GM23338 (cell line): ENCODE measurements at places on chromosomes 3 and 15. TPM values are rescaled to one million over a fixed set of nuclear protein-coding genes. Genes with fewer than 3 reads are reported as not detected.

Gene PRKCD
- 11.3 and 12.5 TPM in 2 replicates for polyA plus RNA-seq

Gene CTXN2
- 0.10 TPM in 1 of 2 replicates, not detected in the other for polyA plus RNA-seq

Gene TTLL13
- polyA plus RNA-seq: not detected in 2 replicates

Gene GOLGA6L7
- polyA plus RNA-seq: 0.23 and 0.47 TPM in 2 replicates

Gene FETUB
- polyA plus RNA-seq: 0.26 TPM in 1 of 2 replicates, not detected in the other

Gene AP3B2
- 9.5 and 9.8 TPM in 2 replicates for polyA plus RNA-seq

Gene DAPK2
- polyA plus RNA-seq: 1.6 and 2.2 TPM in 2 replicates

Gene MORC1
- polyA plus RNA-seq: not detected in 2 replicates

Gene CCNDBP1
- 16.6 and 23.9 TPM in 2 replicates for polyA plus RNA-seq

GRCh38 chr3:159765030-159765859 lies 223.4 kb upstream of the IL12A start:
- peak; percentile 66 for DNase-seq

GRCh38 chr3:4754180-4755086 lies 224.8 kb upstream of the BHLHE40 start:
- DNase-seq: no peak

GRCh38 chr15:40763801-40764628 lies at the start of gene GCHFR:
GCHFR (plus strand) TSS chr15:40764068; CDS start chr15:40764181, 113 bp downstream.
- peak; percentile 87 for DNase-seq

DNA sequence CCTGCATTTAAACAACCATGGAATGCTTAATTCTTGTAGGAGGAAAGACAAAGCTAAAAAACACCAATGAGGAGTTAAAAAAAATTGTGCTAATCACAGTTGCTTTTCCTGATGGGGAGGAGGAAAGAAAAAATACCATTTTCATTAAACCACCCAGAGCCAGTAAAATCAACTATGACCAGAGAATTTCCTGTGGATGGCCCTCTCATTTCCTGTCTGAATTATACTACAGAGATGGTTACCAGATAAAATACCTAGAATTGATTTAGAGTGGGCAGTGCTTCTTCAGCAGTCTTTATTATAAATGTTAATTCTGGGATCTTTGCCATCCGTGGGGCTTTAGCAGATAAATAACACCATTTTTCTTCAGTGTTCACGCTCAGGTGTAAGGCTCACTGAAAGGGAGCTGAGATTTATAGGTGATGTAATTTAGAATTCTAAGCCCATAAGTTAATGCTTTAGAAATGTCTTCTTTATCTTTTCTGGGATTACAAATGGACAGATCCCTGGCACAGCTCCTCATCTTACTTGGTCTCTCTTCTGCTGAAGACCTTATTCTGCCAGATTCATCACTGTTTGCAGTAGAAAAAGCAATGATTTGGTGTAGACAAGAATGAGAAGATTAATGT lies 37.9 kb downstream of the RETNLB start:
- no peak for DNase-seq

DNA sequence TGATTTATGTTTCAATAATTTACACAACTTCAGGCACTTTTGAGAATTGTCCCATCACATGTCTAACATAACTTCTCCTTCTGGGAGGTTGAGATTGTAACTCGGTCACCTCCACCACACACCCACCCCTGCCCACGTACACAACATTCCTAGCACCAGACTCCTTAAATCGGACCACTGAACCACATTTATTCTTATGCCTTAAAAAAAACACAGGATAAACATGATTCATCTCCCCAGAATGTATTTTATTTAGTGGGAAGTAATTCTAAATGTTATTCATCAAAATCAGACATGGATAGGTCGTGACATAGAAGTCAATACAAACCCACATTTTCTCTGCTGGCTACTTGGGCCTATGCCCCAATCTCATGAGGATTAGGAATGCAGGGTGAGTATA lies 3.0 kb downstream of the SNTN start:
- DNase-seq: no peak

GRCh38 chr3:194423317-194423716 lies 24.3 kb upstream of the GP5 start:
- DNase-seq: no peak

DNA sequence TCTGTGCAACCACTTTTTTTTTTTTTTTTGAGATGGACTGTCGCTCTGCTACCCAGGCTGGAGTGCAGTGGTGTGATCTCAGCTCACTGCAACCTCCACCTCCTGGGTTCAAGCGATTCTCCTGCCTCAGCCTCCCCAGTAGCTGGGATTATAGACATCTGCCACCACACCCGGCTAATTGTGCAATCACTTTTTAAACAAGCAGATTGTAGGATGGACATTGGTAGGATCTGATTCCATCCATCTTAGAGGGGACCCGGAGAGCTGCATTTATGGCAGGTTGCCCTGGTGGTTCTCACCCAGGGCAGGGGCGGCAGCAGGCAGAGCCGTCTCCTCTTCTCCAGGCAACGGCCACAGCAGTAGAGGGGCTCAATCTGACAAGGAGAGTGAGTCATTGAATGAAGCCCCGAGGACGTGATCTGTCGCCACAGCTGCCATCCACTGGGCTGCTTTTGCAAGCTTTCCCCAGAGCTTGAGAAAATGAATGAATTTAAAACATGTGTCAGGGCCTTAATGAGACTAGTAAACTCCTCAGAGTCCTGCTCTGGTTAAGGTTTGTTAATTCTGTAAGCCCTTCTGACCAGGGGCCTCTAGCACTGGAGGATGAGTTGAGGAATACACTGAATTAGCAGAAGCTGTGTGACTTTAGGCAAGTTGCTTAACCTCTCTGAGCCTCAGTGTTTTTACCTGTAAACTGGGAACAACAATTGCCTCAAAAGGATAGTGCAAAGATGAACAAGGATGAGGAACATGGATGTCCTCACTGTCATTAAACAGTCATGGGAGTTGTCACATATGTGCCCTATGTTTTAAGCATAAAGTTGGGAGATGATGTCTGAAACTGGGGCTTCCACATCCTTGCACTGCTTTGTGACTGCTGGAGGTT lies 129.1 kb downstream of the ASB7 start:
- DNase-seq: no peak

GRCh38 chr3:139441656-139442055 lies 34.7 kb downstream of the RBP2 start:
- DNase-seq: no peak

- DNase-seq: no peak
Measured at GRCh38 chr15:78507831-78508160, 419 bp downstream of the HYKK start.

DNA sequence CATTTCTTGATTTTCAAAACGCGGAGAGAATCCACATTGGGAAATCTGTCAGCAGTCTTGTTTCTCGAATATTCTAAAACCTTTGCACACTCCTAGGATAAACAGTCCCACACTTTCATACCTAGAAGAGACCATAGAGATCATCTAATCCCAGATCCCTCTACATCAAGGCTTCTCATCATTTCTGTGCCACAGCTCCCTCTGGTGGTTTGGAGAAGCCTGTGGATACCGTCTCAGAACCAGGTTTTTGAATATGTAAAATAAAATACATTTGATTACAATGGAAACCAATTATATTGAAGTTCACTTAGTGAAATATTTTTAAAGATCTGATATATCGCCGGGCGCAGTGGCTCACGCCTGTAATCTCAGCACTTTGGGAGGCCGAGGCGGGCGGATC lies 211.9 kb upstream of the GOLGA6L4 start:
- peak; percentile 70 for DNase-seq

GRCh38 chr3:31370380-31370666 lies 162.4 kb upstream of the STT3B start:
- DNase-seq: no peak

DNA sequence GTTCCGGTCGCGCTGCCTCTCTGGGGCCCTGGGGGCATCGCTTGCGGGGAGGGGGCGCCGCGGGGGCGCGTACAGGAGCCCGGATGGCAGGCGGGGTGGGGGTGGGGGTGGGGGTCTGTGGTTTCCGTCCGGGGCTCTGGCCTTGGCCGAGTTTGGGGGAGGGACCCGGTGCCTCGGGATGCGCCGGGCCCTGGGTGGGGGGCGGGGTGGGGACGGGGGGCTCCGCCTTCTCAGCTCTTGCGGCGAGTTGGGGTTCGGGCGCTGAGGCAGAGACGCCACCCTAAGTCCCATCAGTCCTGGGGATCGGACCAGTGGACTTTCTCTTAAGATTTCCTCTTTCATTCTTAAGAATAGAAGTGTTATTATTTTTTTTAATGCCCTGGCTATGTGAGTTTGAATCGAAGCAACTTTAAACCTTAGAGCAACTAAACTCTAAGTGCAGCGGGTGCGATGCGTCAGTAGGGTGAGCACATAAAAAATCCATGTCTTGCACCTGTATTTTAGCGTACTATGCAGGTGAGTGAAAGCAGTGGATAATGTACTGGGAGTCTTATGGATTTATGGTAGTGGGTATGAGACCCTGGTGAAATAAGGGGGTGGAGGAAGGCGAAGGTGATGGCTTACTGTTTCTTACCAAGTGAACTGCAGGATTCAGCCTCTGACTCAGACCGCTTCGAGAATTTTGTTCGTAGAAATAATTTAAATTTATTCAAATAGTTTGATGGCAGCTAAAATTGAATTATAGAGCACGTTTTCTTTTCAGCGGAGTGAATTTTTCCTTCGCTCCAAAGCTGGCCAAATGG lies 762 bp downstream of the CTNNB1 start:
- DNase-seq: peak; percentile 79

- peak; percentile 43 for DNase-seq
Measured at GRCh38 chr15:89828281-89829145, 13.9 kb upstream of the ANPEP start.

GRCh38 chr3:57948781-57949242 lies 59.4 kb upstream of the FLNB start:
- DNase-seq: peak; percentile 27

DNA sequence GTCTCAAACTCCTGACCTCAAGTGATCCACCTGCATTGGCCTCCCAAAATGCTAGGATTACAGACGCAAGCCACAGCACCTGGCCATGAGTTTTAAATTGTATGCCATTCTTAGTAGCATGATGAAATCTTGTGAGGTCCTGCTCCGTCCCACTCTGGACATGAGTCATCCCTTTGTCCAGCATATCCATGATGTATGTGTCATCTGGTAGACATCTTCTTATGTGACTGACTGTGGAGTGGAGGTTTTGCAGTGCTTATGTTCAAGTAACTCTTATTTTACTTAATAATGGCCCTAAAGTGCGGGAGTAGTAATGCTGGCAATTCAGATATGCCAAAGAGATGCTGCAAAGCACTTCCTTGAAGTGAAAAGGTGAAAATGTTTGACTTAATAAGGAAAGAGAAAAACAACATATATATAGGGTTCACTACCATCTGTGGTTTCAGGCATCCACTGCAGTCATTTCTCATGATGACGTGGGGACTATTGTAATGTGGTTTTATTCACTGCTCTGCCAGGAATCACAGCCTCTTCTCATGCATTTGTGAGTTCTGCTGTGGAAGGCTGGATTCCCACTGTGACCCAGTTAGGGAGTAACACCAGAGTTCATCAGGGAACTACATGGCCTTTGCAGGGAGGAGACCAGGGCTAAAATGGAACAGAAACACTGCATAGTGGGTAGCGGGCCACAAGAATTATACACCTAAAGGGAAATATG lies 204.6 kb upstream of the STRIT1 start:
- no peak for DNase-seq

GRCh38 chr3:133535971-133536881 lies 37.3 kb upstream of the CDV3 start:
- DNase-seq: no peak

DNA sequence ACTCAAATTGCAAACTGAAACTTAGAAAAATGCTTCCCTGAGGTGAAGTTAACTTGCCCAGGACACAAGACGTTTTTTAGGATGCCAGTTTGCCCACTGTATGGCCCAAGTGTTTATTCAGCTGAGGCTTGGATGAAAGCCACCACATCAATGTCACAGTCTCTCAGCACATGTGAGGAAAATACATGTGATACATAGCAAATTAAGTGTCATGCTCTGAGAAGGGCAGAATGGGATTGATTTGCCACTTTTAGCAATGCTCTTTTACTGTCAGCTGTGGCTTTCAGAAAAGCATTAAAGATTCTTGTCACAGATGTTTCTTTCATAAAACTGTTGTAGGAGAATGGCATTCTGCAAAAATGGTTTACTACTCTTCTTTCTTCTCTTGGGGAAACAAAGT lies 165.5 kb downstream of the ZIC1 start:
- no peak for DNase-seq

DNA sequence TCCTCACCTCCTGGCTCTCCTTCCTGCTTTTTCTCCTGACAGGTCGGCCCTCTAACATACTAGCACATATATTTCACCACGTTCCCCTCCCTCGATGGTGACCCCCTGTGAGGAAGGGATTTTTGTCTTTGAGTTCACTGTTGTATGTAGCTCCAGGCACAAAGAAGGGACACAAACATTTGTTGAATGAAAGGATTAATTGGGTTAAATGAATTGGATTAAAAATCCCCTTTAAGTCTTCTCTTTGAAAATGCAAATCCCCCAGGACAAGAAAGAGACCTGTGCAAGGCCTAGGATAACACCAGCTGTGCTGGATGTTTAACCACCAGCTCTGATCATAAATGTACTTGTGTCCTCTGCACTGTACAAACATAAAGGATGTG lies 3.3 kb downstream of the CALML4 start:
- DNase-seq: no peak

DNA sequence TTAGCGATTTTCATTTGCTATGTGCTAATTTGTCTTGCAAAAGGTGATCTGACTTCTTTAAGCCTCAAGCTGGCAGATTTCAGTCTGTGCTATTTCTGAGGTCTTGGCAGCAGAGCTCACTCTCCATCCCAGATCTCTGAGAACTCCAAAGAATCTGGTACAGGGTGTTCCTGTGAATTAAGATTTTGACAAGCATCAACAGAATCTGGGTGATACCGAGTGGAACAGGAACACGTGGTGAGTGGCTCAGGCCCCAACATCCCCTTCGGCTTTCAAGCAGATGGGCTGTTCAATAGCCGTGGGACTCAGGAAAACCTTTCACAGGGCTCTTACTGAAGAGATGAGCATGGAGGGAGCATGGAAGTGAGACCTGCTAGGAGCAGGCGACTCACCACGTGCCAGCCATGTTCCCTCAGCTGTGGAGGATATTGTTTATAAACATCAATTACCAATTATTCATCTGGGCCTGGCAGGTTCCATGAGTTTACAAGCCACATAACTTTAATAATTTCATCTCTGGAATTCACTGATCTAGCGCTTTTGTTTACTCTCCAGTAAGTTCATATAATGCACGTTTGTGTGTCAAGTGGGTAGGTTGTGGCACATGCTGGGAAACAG lies 103.4 kb upstream of the SELENOK start:
- DNase-seq: no peak

GRCh38 chr3:130609166-130609979 lies 92.4 kb downstream of the COL6A6 start:
- DNase-seq: no peak
